HuH-7.5 (cell line): ENCODE measurements at places on chromosomes 7 and 10.

DNA sequence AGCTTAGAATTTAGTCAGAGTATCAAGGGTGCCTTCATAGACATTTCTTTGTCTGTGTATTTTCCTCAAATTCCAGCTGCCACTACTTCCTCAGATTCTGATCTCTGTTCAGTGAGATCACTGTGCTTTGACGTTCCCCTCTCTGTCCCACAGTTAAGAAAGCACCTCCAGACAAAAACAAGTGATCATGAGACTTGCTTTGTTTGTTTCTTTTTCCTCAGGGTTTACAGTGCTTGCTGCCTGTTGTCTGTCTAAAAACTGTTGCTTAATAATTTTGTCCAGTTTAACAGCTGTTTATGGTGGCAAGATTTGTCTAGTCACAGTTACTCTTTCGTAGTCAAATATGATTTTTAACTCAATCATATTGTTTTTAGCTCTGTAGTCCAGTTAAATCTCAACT is 29.1 kb downstream of the TRUB1 start:
- DNase-seq = no peak

DNA sequence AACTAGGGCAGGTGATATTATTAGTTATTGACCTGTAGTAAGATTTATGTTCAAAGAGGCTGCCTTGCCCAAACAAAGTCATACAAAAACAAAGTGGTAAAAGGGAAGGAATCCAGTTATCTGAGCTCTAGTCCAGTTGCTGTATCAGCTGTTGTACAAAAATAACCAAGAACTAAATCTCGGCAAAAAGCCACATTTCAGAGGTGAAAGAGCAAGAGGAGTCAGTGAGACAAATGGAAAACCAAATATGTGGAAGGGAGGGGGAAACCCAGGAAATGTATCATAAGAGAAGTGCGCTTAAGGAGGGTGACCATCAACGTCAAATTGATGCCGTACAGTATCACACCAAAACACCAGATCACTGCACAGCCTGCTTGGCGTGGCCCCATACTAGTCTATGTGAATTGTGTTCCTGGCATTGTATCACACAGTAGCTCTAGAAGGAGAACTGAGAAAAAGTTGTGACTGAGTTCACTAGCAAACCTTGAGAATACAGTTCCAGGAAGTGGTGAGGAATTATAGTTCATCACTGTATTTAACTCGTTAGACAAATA is 6.4 kb downstream of the AGBL3 start:
- no peak for DNase-seq

- no peak for DNase-seq
These were observed 15.4 kb downstream of the HYCC1 start for GRCh38 chr7:22998519-22998896.

GRCh38 chr10:43317422-43317821 is 50.6 kb upstream of the RASGEF1A start:
- no peak for DNase-seq

DNA sequence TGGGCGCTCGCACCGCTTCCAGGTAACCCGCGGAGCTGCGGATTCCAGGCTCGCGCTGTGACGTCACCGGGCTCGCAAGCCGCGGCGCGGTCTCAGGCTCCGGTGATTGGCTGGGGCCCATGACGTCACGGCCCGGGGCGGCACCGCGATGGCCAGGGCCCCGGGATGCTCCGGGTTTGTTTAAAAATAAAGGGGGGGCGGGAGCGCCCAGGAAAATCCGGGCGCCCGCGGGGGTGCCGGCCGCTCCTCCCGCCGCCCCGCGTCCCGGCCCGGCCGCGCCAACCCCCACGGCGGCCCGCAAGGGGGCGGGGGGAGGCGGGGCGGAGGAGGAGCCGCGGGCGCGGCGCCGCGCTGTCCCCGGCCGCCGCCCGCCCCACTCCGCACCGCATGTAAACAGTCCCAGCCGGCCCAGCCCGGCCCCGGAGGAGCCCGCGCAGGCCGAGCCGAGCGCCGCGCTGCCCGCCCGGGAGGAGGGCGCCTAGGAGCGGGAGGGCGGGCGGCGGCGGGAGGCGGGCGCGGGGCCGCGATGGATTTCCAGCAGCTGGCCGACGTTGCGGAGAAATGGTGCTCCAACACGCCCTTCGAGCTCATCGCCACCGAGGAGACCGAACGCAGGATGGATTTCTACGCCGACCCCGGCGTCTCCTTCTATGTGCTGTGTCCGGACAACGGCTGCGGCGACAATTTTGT is at the start of gene MTURN:
Gene MTURN, plus strand, starts transcription at position 376 of the 690 bp plus-strand sequence. Its CDS starts 151 bp downstream, at position 527.
- DNase-seq = peak; percentile 98

GRCh38 chr10:73307203-73307800 is 51.4 kb downstream of the CFAP70 start:
- DNase-seq = no peak

DNA sequence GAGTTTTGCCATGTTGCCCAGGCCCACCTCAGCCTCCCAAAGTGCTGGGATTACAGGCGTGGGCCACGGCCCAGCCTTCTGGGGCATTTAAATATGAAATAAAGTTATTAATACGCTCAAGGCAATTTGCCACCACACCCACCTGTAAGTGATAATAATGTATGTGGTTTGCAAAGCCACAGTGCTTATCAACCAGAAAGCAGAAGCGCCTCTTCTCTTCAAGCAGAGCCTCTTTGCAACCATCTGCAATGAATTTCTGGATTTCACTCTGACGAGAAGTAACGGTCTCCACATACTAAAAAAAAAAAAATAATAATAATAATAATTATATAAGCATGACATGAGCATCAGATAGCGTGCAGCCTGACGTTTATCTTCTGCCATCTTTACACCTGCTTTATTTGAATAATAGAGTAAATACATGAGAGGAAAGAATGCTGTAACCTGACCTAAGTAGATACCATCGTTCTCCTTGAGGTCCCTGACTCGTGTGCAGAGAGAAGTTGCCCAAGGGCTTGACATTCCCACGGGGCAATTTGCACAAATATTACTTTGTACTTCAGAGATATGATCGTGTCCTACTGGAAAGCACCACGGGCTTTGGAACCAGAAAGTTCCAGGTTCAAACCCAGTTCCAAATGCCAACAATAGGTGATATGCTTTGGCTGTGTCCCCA is 34.0 kb downstream of the BRI3 start:
- no peak for DNase-seq

- DNase-seq = no peak
These were observed 184.0 kb downstream of the GFRA1 start for GRCh38 chr10:116088985-116089384.

DNA sequence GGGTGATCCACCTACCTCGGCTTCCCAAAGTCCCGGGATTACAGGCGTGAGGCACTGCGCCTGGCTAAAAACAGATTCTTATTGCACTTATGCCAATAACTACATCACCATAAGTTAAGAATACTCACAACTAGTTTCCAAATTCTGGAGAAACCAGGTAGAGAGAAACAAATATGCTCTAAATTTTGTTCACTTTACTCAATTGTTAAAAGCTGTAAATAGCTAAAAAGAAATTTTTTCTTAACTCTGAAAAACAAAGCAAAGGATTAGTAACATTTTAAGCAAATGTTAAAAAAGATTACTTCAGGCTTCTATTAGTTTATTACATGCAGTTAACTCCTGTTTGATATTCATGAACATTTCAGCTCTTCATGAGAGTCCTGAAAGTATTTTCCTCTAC is 28.3 kb upstream of the ZMIZ2 start:
- DNase-seq = no peak

DNA sequence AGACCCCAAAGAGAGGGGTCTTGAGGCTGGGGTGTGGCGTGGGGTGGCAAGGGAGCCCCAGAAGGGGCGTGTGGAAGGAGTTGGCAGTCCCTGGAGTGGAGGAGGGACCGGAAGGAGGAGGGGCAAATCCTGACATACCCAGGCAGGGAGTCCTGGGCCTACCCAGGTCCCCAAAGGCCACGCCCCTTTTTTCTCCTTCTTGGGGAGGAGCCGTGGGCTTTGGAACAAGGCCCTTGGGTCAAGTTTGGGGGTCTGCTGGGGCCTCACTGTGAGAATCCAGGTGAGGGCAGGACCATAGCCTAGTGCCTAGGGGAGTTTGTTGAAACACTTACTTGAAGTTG is 1.2 kb upstream of the SMARCD3 start:
- DNase-seq = peak; percentile 94

- DNase-seq = no peak
These were observed 6.8 kb upstream of the CLDN4 start for GRCh38 chr7:73823873-73824592.

DNA sequence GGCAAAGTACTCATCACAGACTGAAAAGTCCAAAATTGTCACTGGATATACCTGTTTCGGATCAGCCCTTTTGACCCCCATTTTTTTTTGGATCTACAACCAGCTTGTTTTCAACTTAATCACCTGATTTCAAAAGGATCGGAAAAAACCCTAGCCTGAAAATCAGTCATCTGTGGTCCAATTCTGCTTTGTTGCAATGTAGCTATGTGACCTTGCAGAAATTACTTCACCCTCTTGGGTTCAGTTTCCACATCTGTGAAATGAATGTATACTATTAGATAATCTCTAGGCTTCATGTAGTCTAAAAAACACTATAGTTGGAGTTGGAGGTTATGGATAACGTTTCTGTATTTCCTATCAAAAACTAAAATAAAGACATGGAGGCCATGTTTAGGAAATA is 37.1 kb downstream of the STEAP4 start:
- DNase-seq = no peak

DNA sequence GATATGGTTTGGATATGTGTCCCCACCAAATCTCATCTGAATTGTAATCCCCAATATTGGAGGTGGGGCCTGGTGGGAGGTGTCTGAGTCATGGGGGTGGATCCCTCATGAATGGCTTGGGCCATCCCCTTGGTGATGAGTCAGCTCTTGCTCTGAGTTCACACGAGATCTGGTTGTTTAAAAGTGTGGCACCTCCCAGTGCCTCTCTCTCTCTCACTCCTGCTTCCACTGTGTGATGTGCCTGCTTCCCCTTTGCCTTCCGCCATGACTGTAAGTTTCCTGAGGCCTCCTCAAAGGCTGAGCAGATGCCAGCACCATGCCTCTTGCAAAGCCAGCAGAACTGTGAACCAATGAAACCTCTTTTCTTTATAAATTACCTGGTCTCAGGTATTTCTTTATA is 4.8 kb upstream of the GCK start:
- DNase-seq = no peak
